ENCODE measurements at places on chromosomes 7 and 10. TPM values are rescaled to one million over a fixed set of nuclear protein-coding genes. Genes with fewer than 3 reads are reported as not detected.

DNA sequence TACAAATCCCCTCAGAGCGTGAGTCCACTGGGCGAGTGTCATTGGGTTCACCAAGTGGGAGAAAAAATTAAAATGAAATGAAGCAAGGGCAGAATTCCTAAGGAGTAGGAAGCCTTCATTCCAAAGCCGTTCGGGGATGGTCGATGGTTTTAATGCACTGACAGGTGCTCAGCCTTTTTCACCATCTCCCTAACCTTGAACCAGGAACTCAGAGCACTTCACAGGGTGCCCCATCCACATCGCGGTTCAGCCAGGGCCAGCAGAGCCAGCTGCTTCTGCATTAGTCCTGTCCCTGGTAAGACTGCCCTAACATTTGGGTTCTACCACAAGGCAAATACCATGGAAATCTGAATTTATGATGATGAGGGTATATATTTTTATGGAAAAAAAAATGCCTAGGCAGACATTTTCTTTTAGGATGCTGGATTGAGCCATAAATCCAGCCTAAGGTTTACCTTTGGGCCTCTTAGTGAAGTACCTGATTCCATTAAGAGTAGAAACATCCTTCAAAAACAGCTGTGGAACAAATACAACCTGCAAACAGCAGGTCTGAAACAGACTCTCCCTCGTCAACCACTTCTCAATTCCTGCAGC, 203.5 kb upstream of the RNF32 start:
- DNase-seq, result no peak

DNA sequence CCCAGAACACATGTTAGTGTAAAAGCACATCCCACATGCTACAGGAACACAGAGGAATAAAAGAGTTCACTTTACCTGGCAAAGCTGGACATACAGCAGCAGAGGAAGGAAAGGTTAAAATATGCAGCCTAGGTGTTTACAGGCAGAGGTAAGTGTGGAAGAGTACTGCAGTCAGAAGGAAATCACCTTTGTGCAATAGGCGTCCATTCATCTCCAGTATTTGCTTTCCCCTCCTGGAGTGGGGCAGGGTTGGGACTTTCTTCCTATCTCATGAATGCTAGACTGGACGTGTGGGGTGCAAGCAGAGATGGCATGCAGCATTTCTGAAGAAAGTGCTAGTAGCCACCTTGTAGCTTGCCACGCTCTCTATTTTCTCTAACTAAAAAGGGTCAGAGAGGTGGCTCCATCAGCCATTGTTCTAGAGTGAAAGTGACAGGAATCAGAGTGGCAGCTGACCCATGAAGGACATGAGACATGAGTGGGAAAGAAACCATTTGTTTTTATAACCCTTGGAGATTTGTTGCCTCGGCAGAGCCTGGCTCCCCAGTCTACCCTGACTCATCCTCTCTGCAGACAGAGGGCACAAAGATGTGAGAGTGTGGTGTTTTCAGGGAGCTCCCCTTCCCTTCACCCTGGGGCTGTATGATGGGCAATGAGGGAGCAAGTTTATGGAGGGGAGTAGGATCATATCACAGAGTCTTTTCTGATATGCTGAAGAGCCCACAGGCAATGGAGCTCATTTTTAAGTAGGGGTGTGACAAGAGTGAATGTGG, 101.2 kb upstream of the SEC61G start:
- DNase-seq, result no peak

GRCh38 chr10:96655461-96656197, 64.7 kb downstream of the PIK3AP1 start:
- no peak for DNase-seq

DNA sequence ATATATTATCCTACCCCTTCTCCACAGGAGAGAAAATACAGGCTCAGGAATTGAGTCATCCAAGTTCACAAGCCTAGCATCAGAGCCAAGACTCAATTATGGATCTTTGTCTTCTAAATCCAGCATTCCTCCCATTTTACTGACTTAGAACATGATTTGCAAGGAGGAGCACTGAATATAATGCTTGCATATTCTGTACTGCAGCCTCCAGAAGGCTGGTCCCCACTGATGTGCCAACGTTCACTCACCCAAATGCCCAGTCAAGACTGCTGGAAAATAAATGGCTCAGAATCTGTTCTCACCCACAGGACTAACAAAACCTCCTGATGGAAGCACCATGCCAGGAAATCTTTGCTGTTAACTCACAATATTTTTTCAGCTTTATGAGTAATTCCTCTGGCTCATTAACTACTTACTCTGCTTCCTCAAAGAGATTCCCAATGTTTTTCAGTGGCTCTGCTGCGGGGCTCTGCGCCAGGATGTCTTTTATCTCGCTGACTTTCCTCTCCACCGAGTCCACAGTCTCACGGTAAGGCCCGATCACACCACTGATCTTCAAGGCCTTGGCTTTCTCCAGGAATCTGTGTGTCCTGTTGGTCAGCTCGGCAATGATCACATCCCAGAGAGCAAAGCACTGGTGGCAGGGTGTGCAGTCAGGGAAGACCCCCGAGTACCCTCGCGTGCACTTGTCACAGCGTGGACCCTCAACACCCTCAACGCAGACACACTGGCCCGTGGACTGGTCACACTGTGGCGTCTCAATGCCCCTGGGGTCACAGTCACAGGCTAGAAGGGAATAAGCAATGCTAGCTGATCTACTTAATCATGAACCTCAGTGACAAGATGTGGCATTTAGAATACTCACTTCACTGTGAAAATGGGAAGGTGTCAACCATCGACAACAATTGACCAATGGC, 48.8 kb downstream of the DLD start:
- DNase-seq, result peak; percentile 28

The TAS2R5 gene
- 4.4 TPM for total RNA-seq
